ENCODE measurements at places on chromosomes 6 and 20. TPM values are rescaled to one million over a fixed set of nuclear protein-coding genes. Genes with fewer than 3 reads are reported as not detected.

Gene ETV7
- 0.24 TPM for total RNA-seq

DNA sequence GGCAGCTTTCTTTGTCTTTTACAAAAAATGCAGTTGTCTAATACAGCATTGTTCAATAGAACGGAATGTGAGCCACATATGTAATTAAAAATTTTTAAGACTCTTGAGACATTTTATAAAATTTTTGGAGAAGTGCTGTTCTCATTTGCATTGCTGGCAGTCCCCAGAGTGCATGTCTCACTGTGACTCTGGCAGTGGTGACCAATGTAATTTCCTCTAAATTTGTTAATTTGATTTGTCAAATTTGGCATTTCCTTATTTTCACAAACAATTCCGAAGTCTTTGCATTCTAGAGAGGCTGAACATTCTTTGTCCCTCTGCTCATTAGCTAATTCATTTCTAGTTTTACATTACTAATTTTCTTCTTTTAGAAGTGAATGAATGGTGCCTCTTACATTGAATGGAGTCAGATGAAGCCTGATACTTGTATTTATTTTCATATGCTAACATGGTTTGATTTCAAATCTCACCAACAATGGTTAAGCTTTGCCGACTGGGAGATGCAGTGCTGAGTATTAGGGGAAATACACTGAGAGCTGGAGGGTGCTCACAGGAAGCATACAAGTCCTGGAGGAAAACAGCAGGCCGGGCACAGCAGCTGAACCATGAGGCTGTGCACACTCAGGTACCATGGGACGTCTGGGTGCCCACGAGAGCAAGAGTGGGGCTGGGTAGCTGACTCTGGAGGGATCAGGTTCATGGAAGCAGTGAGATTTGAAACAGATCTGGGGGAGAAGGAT, 68.5 kb upstream of the ARMC2 start:
- no peak for DNase-seq

DNA sequence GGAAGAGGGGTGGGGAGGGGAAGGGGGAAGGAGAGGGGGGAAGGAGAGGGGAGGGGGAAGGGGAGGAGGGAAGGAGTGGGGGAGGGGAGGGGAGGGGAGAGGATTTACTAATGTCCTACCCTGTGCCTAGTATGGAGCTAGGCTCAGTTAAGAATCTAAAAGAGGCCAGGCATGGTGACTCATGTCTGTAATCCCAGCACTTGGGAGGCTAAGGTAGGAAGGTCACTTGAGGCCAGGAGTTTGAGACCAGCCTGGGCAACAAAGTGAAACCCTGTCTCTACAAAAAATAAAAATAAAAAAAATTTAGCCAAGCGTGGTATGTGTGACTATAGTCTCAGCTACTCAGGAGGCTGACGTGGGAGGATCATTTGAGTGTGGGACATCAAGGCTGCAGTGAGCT, 13.0 kb downstream of the UBE2J1 start:
- no peak for DNase-seq

DNA sequence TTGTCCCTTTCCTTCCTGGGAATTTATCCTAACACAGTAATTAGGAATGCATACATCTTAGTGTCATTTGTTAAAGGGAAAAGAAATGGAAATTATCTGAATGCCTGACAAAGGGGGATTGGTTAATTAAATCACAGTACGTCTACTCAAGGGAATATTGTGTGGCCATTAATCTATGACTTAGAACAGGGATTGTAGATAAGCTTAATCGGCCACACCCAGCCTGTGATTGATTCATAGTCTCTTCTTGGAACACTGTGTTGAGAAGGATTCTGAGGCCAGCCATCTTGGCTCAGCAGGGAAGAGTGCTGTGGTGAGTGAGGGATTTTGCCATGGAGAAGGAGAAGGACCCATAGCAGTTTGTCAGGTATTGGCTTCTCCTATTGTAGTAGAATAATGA, 50.5 kb downstream of the CTNNBL1 start:
- DNase-seq, result no peak

GRCh38 chr20:41135187-41135887, 2.0 kb upstream of the PLCG1 start:
- DNase-seq, result peak; percentile 21

- no peak for DNase-seq
These were observed 4.6 kb upstream of the C2 start for GRCh38 chr6:31922942-31923341.

GRCh38 chr6:163444077-163444476, 29.6 kb downstream of the QKI start:
- DNase-seq, result no peak
